Suprapubic skin (tissue), 4 donors: ENCODE measurements at places on chromosomes 3 and 15. TPM values are rescaled to one million over a fixed set of nuclear protein-coding genes. Genes with fewer than 3 reads are reported as not detected.

GRCh38 chr3:129045675-129046036 lies 14.9 kb upstream of the GP9 start:
- H3K27ac ChIP-seq = no peak overlapping the region
- H3K4me1 ChIP-seq = peaks cover 13% of the 10 kb centered on the region
- peaks cover 17% of the 10 kb centered on the region for H3K27me3 ChIP-seq
- H3K36me3 ChIP-seq = no peaks in the 10 kb centered on the region
- no peak for DNase-seq

The KLHL6 gene
- total RNA-seq = 1.4 TPM

DNA sequence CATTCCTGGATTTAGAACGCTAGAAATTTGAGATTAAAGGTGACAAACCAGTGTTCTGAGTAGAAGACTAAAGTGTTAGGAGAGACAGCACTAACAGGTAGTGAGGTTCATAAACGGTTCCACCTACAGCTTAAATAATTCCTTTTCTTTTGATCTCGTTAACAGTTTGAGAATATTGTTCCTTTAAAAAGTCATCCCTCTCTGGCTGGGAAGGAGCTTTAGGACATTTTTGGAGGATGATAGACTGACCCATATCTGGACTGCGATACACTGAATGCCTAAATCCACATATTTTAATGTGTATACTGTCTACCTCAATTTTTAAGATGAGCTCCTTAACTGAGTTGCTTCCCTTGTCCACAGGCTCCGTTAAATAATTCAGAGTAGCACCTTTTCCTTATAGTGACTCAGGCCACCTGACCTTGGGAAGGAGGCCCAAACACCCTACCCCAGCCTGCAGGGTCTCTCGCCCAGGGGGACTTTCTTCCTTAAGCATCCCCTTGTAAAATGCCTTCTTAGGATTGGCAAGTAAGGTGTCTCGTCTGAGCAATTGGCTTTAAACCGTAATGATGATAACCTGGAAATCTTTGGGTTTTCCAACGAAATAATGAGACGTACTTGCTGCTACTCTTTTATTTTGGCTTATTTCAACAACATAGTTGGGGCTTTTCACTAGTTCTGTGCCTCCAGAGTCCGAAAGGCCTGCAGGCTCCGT lies 3.3 kb downstream of the TRIM71 start:
- peaks cover 81% of the 10 kb centered on the region for H3K27me3 ChIP-seq
- no peak overlapping the region for H3K4me3 ChIP-seq
- H3K4me1 ChIP-seq = peaks cover 28% of the 10 kb centered on the region
- no peak for DNase-seq
- no peaks in the 10 kb centered on the region for H3K36me3 ChIP-seq

DNA sequence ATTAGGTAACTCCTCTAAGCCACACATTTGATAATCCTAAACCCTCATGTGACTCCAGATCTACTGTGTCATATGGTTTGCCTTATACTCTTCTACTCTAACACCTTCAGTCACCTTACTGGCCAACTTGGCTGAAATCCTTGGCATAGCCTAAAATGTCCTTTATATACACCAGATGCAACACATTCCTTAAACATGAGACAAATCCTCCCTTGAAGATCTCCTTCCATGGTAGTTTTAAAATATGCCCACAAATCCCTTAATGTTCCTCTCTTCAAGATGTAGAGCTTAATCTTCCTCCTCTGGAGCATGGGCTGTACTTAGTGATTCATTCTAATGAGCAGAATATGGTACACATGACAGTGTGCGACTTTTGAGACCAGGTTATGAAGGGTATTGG lies 238.9 kb downstream of the SUCLG2 start:
- H3K4me1 ChIP-seq = no peaks in the 10 kb centered on the region
- no peak overlapping the region for H3K4me3 ChIP-seq
- H3K36me3 ChIP-seq = no peaks in the 10 kb centered on the region
- no peaks in the 10 kb centered on the region for H3K27me3 ChIP-seq
- DNase-seq = no peak
- H3K27ac ChIP-seq = no peak overlapping the region

The PYGO1 gene
- total RNA-seq = 2.7 TPM

- no peak overlapping the region for H3K4me3 ChIP-seq
- no peak overlapping the region for H3K27ac ChIP-seq
- no peaks in the 10 kb centered on the region for H3K4me1 ChIP-seq
These were observed 257.1 kb upstream of the ARRDC4 start for GRCh38 chr15:97703400-97703799.

DNA sequence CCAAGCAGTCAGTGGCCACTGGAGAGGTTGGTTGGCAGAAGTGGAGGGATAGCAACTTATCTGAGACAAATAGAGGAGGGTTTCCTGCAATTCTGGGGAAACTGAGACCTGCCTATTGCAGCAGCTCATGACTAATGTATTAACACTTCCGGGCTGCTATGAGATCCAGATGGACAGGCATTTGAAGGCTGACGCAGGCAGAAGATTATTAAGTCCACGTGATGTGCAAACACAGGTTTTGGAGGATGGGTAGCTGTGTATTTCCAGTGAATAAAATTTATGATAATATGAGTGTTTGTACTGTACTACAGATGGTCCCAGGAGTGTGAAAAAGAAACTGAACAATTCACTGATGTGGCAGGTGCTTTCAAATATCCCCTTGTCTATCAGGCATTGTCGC lies 28.5 kb upstream of the CFAP161 start:
- peaks cover 2% of the 10 kb centered on the region for H3K27me3 ChIP-seq
- no peaks in the 10 kb centered on the region for H3K36me3 ChIP-seq
- no peak overlapping the region for H3K4me3 ChIP-seq
- H3K4me1 ChIP-seq = peaks cover 7% of the 10 kb centered on the region

- no peak overlapping the region for H3K4me3 ChIP-seq
- H3K27ac ChIP-seq = no peak overlapping the region
These were observed 696.3 kb upstream of the UBE2E2 start for GRCh38 chr3:22506871-22507270.

The GRIP2 gene
- total RNA-seq = 0.83 TPM

The C2CD4B gene
- 0.64 TPM for total RNA-seq

DNA sequence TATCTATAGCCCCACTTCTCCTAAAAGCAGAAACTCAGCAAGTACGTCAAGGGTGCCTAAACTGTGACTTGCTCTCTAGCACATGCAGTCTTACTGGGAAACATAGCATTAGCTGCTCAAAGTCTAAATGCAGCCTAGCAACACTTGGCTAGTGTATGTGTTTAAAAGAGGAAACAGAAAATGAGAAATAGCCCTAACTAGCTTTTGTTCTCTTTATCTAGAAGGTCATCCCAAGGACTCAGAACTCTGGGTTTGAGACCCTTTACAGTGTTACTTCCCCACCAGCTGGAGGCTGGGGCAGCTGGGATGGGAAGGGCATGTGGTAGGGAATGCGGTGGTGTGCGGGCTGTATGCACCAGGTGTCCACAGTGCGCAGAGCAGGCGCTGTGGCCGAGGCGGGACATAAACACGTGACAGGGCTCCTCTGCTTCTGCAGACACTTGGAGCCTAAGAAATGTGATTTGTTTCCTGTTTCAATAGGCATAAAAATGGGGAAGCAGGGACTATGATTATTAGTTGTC lies 13.3 kb downstream of the ETV5 start:
- H3K36me3 ChIP-seq = no peaks in the 10 kb centered on the region
- no peak overlapping the region for H3K4me3 ChIP-seq
- peak overlapping the region; percentile 39 for H3K27ac ChIP-seq
- H3K4me1 ChIP-seq = peaks cover 51% of the 10 kb centered on the region
- no peak for DNase-seq

The SLC2A2 gene
- total RNA-seq = not detected

GRCh38 chr3:61730056-61730455 lies 168.7 kb downstream of the PTPRG start:
- H3K36me3 ChIP-seq = no peaks in the 10 kb centered on the region
- H3K4me1 ChIP-seq = peaks cover 11% of the 10 kb centered on the region
- H3K27ac ChIP-seq = no peak overlapping the region
- DNase-seq = no peak

DNA sequence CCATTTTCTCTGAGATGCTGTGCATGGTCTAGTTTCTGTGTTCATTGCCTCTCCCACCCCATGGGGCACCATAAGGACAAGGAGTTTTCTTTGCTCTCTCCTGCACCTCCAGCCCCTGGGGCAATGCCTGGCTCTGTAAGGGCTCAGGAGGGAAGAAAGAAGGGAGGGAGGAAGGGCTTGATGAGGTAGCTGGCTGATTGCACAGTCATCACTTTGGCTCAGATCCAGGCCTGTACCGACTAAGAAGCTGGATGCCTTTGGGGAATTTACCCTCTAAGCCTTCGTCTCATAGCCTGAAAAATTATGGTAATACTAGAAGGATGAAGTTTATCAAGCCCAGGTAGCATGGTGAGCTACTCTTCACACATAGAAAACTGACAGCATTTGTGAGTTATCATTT lies 382.9 kb downstream of the GABRG3 start:
- H3K27me3 ChIP-seq = peaks cover 7% of the 10 kb centered on the region
- no peak overlapping the region for H3K4me3 ChIP-seq
- no peak overlapping the region for H3K27ac ChIP-seq
- no peaks in the 10 kb centered on the region for H3K36me3 ChIP-seq

- no peak overlapping the region for H3K27ac ChIP-seq
- H3K4me3 ChIP-seq = no peak overlapping the region
- H3K4me1 ChIP-seq = no peaks in the 10 kb centered on the region
- no peaks in the 10 kb centered on the region for H3K27me3 ChIP-seq
- DNase-seq = no peak
These were observed 176.0 kb upstream of the BCHE start for GRCh38 chr3:166013073-166013679.

The NR1I2 gene
- total RNA-seq = not detected

GRCh38 chr3:184789314-184789998 lies 22.5 kb upstream of the VPS8 start:
- no peak overlapping the region for H3K27ac ChIP-seq
- no peaks in the 10 kb centered on the region for H3K27me3 ChIP-seq
- peaks cover 15% of the 10 kb centered on the region for H3K4me1 ChIP-seq
- no peak overlapping the region for H3K4me3 ChIP-seq

GRCh38 chr3:102006812-102007485 lies 157.6 kb downstream of the NFKBIZ start:
- no peaks in the 10 kb centered on the region for H3K36me3 ChIP-seq
- no peaks in the 10 kb centered on the region for H3K27me3 ChIP-seq
- DNase-seq = no peak
- no peak overlapping the region for H3K4me3 ChIP-seq

DNA sequence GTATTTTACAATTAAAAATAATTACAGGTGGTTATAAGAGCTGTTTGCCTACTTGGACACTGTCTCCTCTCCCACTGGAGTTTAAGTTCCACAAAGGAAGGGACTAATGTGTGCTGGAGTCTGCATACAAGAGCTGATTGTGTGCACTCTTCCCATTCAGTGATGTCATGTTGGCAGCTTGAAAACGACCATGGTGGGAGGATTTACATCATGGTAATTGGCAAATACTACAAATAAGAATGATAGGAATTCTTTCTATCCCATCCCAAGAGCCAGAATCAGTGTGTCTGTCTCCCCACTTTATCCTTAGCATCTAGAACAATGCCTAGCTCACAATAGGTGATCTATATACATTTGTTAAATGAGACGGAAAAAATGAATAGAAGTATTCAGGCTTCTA lies 14.1 kb downstream of the ITGA11 start:
- peaks cover 14% of the 10 kb centered on the region for H3K4me1 ChIP-seq
- H3K36me3 ChIP-seq = no peaks in the 10 kb centered on the region
- H3K27me3 ChIP-seq = no peaks in the 10 kb centered on the region
- no peak overlapping the region for H3K4me3 ChIP-seq

- H3K4me1 ChIP-seq = no peaks in the 10 kb centered on the region
- DNase-seq = no peak
- H3K36me3 ChIP-seq = no peaks in the 10 kb centered on the region
- no peak overlapping the region for H3K27ac ChIP-seq
- H3K4me3 ChIP-seq = no peak overlapping the region
These were observed 359.9 kb downstream of the MECOM start for GRCh38 chr3:169303660-169304059.

The HTR3E gene
- total RNA-seq = 1.1 TPM

- no peak overlapping the region for H3K4me3 ChIP-seq
- H3K27me3 ChIP-seq = no peaks in the 10 kb centered on the region
- no peaks in the 10 kb centered on the region for H3K36me3 ChIP-seq
- H3K27ac ChIP-seq = no peak overlapping the region
- peaks cover 23% of the 10 kb centered on the region for H3K4me1 ChIP-seq
These were observed 81.4 kb downstream of the FOXP1 start for GRCh38 chr3:71502066-71502625.

GRCh38 chr3:151327571-151328198 lies 1.7 kb downstream of the P2RY13 start:
- peaks cover 14% of the 10 kb centered on the region for H3K4me1 ChIP-seq
- H3K4me3 ChIP-seq = peak overlapping the region; percentile 38
- H3K27ac ChIP-seq = peak overlapping the region; percentile 55
- H3K36me3 ChIP-seq = no peaks in the 10 kb centered on the region
- no peak for DNase-seq

- no peaks in the 10 kb centered on the region for H3K27me3 ChIP-seq
- peaks cover 58% of the 10 kb centered on the region for H3K36me3 ChIP-seq
- no peak for DNase-seq
- H3K4me3 ChIP-seq = no peak overlapping the region
- H3K4me1 ChIP-seq = peaks cover 1% of the 10 kb centered on the region
These were observed 7.7 kb downstream of the NCKIPSD start for GRCh38 chr3:48678056-48678455.

DNA sequence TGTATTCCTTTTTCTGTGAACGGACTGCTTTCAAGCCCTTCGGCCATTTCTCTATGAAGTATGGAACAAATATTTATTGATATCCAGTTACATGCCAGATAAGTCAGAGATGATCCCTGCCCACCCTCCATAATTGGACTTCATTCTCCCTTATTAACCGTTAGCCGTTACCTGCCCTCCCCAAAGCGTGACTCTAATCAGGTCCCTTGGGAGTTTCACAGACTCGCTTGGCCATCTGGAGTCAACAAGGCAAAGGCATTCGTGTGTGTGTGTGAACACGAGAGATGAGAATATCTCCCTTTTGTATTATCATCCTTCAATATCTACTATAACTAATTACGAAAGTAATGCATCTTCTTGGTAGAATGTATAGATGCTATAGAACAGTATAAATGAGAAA lies 314.5 kb downstream of the TLE3 start:
- no peaks in the 10 kb centered on the region for H3K36me3 ChIP-seq
- H3K27me3 ChIP-seq = peaks cover 5% of the 10 kb centered on the region
- DNase-seq = no peak
- H3K4me3 ChIP-seq = no peak overlapping the region
- H3K4me1 ChIP-seq = no peaks in the 10 kb centered on the region

DNA sequence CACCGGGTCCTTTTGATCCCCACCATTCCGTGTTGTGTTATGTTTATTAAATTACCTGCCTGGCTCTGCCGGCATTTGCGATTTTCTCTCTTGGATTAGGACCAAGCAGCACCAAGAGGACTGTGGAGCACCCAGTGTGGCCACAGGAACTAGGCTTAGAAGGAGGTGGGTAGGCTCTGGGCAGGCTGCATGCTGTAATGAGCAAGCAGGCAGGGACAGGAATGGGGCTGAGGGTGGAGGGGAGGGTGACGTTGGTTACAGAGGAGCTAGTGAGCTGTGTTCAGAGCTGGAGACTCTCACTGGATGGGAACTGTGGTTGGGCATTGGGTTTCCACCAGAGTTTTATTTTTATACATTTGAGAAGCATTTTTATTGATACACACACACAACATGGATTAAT lies 7.9 kb upstream of the SCN5A start:
- peaks cover 67% of the 10 kb centered on the region for H3K27me3 ChIP-seq
- H3K4me3 ChIP-seq = no peak overlapping the region
- H3K27ac ChIP-seq = no peak overlapping the region
- H3K36me3 ChIP-seq = no peaks in the 10 kb centered on the region
- no peaks in the 10 kb centered on the region for H3K4me1 ChIP-seq

The TMEM212 gene
- not detected for total RNA-seq

The TMPRSS7 gene
- 0.49 TPM for total RNA-seq
